ENCODE measurements at places on chromosomes 16 and 17.

DNA sequence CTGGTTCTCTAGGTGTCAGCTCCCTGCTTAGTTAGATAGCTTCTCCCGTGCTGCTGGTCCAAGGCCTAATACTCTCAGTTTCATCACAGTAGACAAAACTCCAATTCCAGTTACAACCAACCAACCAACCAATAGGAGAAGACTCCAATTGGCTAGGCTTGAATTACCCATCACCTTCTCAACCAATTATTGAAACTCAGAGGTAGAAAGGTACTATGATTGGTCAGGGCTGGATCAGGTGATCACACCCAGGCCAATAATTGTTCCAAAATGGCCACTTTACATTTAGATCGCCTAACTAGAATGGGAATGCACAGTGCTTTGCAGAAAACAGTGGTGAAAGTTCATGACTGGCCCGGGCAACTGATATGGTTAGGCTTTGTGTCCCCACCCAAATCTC, 49.5 kb upstream of the CRHR1 start:
- DNase-seq = no peak

- DNase-seq = no peak
Measured at GRCh38 chr17:76697702-76698465, 12.9 kb downstream of the MXRA7 start.

GRCh38 chr17:61743766-61744165, 119.6 kb downstream of the BRIP1 start:
- no peak for DNase-seq

DNA sequence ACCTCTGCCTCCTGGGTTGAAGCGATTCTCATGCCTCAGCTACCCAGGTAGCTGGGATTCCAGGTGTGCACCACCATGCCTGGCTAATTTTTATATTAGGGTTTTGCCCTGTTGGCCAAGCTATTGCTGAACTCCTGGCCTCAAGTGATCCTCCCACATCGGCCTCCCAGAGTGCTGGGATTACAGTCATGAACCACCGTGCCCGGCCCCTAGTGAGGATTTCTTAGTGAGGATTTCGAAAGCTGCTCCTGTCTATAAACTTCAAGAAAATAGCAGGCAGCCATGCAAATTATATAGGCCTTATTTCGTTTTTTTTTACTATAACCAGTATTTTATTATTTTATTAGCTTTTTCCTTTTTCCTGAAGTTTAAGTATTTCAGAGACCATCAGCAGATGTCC, 41.6 kb downstream of the EPN2 start:
- DNase-seq = no peak

DNA sequence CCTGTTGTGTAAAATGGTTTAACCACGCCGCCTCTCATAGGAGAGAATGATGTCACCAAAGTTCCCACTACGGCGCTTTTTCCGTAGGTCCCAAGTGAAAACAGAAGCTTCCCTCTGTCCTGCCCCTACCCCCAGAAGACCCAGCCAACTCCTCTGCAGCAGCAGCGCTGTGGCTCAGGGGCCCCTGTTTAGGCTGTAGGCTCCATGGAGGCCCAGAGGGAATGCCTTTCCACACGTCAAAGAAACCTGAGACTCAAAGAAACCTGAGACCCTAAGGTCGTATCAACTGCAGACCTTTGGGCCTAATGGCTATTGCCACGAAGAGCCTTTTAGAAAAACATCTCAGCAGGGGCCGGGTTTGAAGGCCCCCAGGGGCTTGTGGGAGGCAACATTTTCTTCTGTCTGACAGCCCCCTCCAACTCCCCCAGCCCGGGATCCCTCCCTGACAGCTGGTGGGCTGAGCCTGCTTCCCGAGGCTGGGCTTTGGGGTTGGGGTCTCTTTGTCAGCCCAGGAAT, 43.1 kb upstream of the MEAK7 start:
- no peak for DNase-seq

DNA sequence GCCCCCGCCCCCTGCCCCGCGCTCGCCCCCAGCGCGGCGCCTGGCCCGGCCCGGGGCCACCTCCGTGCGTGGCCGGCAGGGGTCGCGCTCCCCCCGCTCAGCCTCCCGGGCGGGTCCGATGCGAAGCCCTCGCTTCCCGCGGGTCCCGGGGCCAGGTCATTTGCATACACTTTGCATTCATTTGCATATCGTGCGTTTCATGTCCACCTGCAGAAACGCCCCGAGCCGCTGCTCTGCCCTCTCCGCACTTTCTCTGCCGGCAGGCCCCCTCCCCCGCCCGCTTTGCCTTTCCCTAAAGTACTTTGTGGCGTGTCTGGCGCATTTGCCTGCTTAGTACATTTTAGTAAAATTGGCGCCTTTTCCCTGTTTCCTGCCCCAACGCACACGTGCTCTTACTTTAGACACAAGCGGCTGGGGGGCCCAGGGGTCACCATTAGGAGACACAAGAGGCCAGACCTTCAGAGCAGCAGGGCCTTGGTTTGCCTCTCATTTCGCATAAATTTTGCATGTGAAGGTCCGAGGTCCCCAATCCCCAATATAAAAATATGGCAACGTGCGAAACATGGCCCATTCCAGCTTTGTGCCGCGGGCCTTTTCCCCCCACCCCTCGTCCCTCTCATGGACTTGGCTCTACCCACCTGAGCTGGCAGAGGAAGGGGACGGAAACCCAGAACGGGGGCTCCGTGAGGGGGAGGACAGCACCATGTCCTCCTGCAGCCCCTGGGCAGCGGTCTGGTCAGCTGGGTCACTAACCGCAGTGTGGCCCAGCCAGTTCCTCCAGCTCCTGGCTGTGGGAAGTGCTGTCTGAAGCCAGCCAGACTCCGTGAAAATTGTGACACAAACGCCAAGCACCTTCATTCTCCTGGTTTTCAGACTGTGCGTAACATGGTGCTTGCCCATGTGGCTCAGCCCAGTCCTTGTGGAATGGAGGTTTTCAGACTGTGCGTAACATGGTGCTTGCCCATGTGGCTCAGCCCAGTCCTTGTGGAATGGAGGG, 34.8 kb downstream of the CBFA2T3 start:
- DNase-seq = peak; percentile 71

DNA sequence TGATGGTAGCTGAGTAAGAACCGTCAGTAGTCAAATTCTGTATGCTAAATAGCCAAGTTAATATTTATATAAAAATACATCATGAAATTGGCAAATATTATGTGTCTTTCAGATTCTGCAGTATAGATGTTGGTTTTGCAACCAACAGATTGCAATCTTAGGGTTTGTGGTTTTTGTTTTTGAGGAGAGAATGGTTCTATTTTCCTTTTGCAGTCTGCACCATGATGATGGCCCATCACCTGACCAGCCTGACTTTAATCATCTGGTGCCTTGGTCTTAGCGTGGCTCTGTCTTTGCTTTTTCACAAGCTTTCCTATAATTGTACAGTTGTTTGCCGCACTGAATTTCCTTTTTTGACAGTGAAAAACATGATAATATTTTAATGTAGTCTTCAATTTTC, 50.7 kb downstream of the NUP93 start:
- no peak for DNase-seq

DNA sequence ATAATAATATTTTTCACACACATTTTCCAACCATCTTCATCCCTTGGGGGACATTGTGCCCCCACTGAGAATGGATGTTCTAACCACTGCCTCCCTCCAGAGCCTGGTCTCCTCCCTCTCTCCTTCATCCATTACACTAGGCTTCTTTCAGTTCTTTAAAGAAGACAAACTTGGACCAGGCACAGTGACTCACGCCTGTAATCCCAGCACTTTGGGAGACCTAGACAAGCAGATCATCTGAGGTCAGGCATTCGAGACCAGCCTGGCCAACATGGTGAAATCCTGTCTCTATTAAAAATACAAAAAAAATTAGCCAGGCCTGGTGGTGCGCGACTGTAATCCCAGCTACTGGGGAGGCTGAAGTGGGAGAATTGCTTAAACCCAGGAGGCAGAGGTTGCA, 6.5 kb downstream of the ALOX15 start:
- DNase-seq = no peak

- no peak for DNase-seq
Measured at GRCh38 chr17:50956750-50957523, 90.8 kb upstream of the TOB1 start.
